ENCODE measurements at places on chromosomes 12 and 14.

DNA sequence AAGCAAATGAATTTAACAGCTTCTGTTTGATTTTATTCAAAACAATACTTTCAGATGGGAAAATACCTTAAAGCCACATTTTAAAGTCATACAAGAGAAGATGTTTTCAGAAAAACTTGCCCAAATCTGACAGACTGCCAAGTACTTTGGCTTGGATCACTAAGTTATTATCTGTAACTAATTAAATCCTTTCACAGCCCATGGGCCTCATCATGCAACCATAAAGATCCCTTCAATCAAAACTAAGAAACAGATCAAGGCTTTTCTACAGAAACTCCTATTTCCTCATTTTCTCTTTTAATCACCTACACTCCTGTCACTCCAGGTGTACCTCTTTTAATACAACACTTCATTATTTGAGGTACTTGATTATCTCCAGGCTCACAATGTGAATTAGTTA lies 28.1 kb downstream of the BLTP3B start:
- ATAC-seq = no peak

DNA sequence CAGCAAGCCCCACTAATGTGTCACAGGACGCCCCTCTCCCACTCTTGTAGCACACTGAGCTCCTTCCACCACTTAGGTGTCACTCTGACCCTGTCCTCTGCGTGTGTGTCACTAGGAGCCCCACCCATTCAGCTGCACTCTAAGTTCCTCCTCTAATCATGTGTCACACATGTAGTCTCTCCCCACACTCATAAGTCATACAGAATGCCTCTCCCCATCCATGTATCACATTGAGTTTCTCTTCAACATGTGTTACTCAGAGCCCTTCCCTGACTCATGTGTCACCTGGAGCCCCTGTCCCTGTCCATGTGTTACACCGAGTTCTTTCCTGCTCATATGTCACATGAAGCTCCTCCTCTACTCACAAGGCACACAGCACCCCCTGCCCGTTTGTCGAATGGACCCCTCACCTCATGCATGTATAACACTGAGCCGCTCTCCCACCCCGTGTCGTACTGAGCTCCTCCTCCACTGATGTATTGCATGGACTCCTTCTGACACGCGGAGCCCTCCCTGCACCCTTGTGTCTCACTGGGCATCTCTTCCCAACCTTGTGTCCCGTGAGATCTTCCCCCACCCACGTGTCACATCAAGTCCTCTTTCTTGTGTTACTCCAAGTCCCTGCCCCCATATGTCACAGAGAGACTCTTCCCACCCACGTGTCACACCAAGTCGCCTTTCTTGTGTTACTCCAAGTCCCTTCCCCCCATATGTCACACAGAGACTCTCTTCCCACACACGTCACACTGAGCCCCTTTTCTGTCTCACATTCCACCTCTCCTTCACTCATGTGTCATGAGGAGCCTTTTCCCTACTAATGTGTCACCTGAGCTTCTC lies 31.0 kb downstream of the RTL1 start:
- no peak for ATAC-seq

DNA sequence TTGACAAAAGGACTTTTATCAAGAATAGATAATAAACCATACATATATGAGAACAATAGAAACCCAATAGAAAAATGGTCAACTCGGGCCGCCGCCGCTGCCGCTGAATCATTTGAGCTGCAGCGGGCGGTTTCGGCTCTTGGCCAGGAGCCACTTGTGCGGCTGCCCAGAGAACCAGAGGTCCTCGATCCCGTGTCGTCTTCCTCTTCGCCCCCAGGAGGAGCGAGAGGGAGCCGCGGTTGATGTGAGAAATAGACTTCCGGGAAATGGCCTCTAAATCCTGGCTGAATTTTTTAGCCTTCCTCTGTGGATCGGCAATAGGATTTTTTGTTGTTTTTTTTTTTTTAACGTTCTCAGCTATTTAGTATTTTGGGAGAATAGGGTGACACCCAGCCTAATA lies 44.8 kb downstream of the CPSF6 start:
- peak; percentile 79 for ATAC-seq

DNA sequence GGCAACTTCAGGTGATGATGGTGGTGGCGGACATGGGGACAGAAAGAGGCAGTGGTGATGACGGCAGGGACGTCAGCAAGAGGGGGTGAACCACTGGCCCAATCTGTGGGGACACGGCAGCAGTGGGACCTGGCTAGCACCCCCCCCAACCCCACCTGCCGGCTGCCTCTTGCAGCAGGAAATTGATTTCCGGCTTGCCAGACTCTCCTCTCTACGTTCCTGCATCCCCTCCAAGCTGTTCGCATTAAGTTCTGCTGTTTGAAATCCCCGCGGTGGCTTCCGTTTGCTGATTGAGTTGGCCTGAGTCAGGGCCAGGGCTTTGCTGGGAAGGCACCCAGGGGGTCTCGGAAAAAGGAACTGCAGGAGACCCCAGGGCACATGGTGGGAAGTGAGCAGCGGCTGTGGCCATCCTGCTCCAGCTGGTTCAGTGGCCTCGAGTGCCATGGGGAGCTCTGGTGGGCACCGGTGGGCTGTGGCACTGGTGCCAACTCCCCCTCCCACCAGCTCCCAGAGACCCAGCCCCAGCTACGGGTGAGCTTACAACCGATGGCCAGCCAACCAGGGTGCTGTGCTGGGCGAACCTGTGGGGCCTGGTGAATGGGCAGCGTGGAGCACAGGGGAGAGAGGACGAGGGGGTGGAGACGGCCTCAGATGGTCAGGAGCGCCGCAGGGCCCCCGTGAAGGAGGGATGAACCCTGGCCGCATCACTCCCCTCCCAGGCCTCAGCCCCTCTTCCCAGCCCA lies 14.6 kb upstream of the NUDT14 start:
- no peak for ATAC-seq

GRCh38 chr12:30046376-30046775 lies 262.6 kb upstream of the TMTC1 start:
- ATAC-seq = no peak

DNA sequence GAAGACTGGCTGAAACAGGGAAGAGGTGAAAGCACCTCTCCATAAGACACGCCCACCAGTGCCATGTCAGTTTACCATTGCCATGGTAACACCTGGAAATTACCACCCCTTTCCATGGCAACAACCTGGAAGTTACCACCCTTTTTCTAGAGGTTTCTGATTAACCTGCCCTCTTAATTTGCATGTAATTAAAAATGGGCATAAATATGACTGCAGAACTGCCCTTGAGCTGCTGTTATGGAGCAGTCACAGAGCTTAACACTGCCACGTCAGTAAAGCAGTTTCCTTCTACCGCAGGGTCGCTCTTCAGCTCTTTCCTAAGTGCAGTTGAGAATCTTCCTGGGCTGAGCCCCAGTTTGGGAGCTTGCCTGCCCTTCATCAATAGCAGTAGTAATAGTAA lies 55.2 kb downstream of the RASSF3 start:
- ATAC-seq = no peak

DNA sequence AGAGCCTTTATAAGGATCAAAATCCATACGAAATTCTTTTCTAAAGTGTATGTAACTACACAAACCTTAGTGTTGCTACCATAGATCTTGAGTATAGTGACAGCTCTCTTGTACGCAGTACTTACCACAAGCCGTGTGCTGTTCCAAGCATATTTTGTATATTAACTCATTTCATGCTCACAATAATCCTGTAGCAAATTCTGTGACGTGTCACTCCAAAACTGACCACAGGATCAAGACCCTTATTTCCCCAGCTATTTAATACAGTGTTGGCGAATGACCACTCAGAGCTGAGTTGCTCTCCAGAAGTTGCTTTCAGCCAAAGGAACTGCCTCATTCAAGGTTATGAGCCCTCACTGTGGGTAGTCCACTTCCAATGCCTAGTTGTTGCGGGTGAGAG lies 169.8 kb downstream of the BTG1 start:
- ATAC-seq = no peak

- ATAC-seq = no peak
Observed at GRCh38 chr14:88195676-88196075, 127.4 kb downstream of the KCNK10 start.

- ATAC-seq = no peak
Observed at GRCh38 chr12:10331642-10332239, 24.1 kb downstream of the KLRD1 start.

DNA sequence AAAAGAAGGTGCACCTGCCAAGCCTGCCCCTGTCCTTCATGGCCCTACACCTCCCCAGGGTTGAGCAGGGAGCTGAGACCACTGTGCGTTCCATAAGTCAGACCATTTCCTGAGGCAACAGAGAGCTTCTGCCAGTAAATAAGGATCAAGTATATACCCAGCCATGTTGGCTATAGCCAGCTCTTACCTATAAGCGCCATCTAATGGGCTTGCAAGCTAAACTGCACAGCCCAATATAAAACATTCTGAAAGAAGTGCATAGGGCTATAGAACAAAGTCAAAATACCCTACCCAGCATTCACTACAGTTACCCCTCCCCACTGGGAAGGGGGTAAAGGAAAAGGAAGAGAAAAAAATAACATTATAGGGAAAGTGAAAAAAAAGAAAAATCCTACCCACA lies 59.3 kb upstream of the SCAF11 start:
- no peak for ATAC-seq

DNA sequence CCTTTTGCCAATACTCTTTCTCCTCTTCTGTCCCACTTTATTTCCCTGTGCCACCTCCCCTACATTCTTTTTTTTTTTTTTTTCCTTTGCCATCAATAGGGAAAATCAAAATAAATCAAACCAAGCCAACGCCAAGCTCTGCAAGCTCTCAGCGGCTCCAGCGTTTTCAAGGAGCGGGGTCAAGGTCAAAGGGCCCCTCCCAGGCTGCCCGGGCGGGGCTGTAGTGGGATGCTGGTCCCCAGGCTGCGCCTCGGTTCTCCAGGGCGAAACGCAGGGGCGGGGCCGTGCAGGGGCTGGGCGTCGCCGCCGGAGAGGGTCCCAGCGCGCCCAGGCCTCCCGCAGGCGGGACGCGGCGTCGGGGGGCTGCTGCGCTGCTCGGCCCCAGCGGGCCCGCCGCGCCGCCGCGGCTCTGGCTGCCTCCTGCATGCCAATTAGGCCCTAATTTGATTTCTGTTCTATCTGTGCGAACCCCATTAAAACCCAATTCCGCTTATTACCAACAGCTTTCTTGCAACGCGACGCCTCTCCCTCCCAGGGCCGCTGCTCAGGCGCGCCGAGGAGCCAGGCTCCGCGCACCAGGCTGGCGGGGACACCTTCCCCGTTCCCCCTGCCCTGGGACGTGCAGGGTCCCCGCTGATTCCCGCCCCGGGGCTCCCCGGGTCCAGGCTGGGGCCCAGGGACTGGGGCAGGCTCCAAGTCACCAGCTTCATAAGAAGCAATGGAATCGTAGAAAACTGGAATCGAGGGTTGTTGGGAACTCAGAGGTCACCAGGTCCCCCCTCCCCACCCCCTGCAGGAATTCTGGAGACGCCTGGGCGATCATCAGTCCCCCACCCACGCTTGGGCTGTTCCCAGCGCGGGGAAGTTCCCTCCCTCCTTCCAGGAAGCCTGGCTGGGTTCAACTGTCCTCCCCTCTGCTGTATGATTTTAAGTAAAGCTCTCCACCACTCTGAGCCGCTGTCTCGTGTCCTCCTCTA lies 50.7 kb upstream of the MAP1LC3B2 start:
- ATAC-seq = peak; percentile 70

DNA sequence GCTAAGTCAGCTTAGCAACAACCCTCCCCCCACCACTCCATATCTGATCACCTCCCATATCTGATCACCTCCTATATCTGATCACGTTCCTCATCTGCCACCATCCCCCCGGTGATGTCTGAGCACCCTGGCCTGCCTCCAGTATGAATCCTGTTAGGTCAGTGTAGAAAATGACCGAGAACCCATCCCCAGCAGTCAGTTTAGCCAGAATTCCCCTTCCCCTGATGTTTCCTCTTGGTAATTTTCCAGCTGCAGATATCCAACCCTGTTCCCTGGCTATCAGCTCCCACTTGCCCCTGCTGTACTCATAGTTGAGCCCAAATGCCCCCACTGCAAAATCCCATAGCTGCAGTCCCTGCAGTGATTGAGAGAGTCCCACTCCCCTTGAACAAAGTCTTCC lies 12.5 kb downstream of the SELPLG start:
- no peak for ATAC-seq

- ATAC-seq = no peak
Observed at GRCh38 chr12:49934505-49934904, 16.0 kb upstream of the AQP2 start.

GRCh38 chr12:51846911-51847642 lies 1.4 kb downstream of the FIGNL2 start:
- ATAC-seq = peak; percentile 35

GRCh38 chr14:56664811-56665421 lies 85.3 kb downstream of the TMEM260 start:
- ATAC-seq = no peak

- ATAC-seq = no peak
Observed at GRCh38 chr14:98984719-98985041, 287.3 kb downstream of the BCL11B start.

GRCh38 chr12:96587691-96588090 lies 98.3 kb downstream of the CFAP54 start:
- ATAC-seq = no peak

- no peak for ATAC-seq
Observed at GRCh38 chr14:101960225-101960624, 4.1 kb upstream of the DYNC1H1 start.

DNA sequence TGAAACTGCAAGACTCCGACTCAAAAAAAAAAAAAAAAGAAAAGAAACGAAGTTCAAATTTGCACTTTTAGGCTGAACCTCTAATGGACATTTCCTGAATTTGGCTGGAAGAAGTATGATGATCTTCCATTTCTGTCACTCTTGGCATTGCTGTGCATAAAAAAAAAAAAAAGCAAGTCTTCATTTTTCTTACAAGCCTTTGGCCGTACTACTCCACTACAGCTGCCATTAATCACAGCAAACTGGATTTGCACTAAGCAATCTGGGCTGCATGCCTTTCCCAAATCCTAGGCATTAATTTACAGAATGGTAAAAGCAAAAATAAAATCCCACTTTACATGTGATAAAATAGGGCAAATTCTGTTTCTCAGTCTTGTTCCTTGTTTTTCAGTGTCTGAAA lies 7.1 kb downstream of the CSRP2 start:
- ATAC-seq = no peak

DNA sequence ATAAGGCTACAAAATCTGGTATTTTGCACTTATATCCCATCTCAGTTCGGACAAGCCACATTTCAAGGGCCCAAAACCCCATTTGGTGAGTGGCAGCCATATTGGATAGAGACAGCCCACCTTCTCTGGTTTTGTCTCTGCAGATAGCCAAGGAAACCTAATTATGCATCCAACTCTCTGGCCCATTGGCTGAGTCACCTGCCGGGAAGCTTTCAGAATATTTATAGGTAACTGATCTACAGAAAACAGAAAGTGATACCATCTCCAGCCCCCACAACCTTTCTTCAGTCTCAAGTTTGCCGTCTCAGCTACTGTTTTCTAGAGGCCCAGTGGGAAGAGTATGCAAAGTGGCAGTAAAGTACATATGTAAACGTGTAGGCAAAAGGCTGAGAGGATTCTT lies 33.7 kb upstream of the PPP1CC start:
- ATAC-seq = no peak

- ATAC-seq = no peak
Observed at GRCh38 chr14:51674294-51675002, 22.7 kb downstream of the FRMD6 start.

Data from gastroesophageal sphincter (tissue), 4 donors.